ENCODE measurements at places on chromosomes 16 and 17. TPM values are rescaled to one million over a fixed set of nuclear protein-coding genes. Genes with fewer than 3 reads are reported as not detected.

The USP6 gene
- 0.05 TPM for polyA plus RNA-seq

The CD300E gene
- polyA plus RNA-seq = 0.11 TPM

The AURKB gene
- 0.34 TPM for polyA plus RNA-seq

The SSTR5 gene
- polyA plus RNA-seq = not detected

The CDH8 gene
- polyA plus RNA-seq = not detected

The CORO6 gene
- polyA plus RNA-seq = not detected

The ANKRD40CL gene
- not detected for polyA plus RNA-seq

The PABPN1L gene
- polyA plus RNA-seq = not detected

The KRTAP1-5 gene
- not detected for polyA plus RNA-seq

The MAPK8IP3 gene
- polyA plus RNA-seq = 5.9 TPM

The PTX4 gene
- not detected for polyA plus RNA-seq

The ITGB4 gene
- 0.48 TPM for polyA plus RNA-seq

The CD68 gene
- 26.9 TPM for polyA plus RNA-seq

The CCL15 gene
- not detected for polyA plus RNA-seq

The MILR1 gene
- polyA plus RNA-seq = 1.9 TPM

The NTN3 gene
- polyA plus RNA-seq = not detected

The AKAP1 gene
- polyA plus RNA-seq = 21.4 TPM

The FBXO39 gene
- not detected for polyA plus RNA-seq

The RNF112 gene
- polyA plus RNA-seq = not detected

The NLRC3 gene
- 19.8 TPM for polyA plus RNA-seq

The CSNK1D gene
- polyA plus RNA-seq = 78.3 TPM

The CBLN1 gene
- polyA plus RNA-seq = not detected

The SPNS2 gene
- polyA plus RNA-seq = not detected

The SCPEP1 gene
- polyA plus RNA-seq = 131 TPM

The HOXB13 gene
- not detected for polyA plus RNA-seq

The C17orf50 gene
- polyA plus RNA-seq = not detected

The TVP23A gene
- 0.23 TPM for polyA plus RNA-seq

The C1QBP gene
- 281 TPM for polyA plus RNA-seq

The CCL18 gene
- not detected for polyA plus RNA-seq

The CFAP119 gene
- 0.63 TPM for polyA plus RNA-seq

Data from IgD-negative memory B cell (primary cell).